ENCODE measurements at places on chromosomes 7 and 10.

DNA sequence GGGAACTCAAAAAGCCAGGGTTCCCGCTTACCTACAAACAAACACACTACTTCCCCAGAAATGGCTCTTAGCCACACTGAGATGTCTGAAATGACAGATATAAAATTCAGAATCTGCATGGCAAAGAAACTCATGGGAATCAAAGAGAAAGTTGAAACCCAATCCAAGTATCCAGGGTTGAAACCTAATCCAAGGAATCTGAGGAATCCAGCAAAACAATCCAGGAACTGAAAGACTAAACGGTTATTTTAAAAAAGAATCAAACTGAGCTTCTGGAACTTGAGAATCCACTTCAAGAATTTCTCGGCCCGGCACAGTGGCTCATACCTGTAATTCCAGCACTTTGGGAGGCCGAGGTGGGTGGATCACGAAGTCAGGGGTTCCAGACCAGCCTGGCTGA lies 568.8 kb downstream of the POM121L12 start:
- DNase-seq: no peak

DNA sequence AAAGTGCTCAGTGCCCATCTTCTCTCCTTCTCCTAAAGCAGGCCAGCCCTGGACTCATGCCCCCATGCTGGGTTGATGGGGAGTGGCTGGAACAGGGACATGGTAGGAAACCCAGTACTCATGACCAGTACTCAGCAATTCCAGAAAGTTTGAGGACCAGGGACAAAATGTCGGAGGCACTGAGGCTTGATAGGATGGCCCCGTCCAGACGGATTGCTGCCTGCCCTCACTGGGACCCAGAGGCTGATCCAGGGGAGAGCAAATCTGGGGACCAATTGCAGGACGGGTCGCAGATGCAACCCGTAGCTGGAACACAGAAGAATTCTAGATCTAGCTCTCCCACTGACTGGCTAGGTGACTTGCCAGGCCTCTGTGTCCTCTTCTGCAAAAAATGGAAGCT lies 5.1 kb downstream of the ZCCHC24 start:
- DNase-seq: no peak

DNA sequence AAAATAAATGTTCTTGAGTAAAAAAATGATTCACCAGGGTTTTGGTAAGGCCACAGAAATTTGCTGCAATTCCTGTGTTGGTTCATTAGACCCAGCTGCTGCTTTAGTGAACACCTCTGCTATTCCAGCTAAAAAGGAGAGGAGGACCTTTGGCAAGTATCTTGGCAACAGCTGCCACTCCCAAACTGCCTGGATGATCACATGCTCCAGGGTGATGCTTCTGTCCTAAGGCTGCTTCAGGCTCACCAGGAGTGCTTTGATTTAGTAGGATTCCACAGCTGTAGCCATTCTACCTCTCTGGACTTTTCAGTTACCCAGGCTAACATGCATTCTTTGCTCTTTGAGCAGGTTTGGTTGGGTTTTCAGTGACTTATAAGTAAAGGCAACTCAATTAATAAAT lies 82.6 kb upstream of the NPVF start:
- no peak for DNase-seq

DNA sequence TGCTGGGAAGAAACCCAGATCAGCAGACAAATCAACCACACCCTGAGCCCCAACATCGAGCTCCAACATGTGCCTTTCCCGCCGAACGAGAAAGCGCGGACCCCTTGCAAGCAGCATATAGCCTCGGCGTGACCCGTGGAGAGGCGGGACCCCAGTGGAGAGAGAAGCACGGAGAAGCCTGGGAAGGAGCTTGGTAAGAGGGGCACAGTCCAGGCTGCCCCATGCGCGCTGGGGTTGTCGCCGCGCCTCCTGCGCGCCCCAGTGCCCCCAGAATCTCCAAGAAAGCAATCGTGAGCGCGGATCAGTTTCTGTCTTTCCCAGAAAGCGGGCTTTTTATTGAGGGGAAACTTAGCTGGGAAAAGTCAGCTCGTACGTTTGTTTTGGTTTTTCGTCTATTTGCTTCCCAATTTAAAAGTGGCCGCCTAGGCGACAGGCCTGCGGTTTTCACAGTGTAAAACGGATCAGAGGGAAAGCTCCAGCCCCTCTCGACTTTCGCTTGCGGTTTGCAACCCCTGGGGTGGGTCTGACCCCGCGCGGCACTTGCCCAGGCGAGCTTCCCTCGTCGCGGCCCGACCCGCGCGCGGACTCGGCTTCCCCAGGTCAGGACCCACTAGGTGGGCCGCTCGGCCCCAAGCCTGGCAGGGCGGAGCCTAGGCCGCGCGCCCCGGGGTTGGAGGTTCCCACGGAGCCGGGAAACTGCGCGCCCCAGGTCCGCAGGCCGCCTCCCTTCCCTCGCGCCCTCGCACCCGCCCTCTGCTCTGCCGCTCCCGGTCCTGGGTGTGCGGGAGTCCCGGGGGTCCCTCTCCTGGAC lies 31.1 kb downstream of the SKIDA1 start:
- DNase-seq: no peak

DNA sequence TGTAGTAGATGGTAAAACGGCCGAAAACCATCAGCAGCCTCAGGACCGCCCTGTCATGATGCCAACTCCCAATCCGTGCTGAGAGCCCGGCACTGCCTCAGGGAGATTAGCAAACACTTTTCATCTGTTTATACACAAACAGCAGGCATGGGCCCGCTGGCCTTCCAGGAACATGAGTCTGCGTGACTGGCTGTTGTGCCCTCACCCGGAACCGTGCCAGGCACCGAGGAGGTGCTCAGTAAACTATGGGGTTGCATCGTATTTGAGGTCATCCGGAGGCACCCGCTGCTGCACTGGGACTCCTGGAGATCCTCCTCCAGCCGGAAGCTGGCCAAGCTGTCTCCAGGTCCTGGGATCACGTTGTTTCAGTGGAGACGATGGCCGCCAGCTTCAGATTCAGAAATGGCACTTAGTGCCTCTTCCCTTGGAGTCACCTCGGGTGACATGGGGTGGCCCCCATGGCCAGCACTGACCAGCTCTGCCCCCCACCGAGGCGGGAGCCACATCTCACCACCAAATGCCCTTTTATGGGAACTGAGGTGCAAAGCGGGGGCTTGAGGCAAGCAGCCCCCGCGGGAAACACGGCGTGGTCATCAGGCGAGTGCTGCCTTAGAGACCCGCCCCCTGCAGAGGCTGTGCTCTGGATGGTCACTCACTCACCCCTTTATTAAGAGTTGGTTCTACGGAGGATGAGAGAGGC lies 585.9 kb downstream of the PTPRN2 start:
- DNase-seq: no peak

- no peak for DNase-seq
Observed at GRCh38 chr7:150660939-150661613, 24.4 kb upstream of the GIMAP2 start.

GRCh38 chr7:77935652-77936348 lies 137.2 kb downstream of the PHTF2 start:
- no peak for DNase-seq

DNA sequence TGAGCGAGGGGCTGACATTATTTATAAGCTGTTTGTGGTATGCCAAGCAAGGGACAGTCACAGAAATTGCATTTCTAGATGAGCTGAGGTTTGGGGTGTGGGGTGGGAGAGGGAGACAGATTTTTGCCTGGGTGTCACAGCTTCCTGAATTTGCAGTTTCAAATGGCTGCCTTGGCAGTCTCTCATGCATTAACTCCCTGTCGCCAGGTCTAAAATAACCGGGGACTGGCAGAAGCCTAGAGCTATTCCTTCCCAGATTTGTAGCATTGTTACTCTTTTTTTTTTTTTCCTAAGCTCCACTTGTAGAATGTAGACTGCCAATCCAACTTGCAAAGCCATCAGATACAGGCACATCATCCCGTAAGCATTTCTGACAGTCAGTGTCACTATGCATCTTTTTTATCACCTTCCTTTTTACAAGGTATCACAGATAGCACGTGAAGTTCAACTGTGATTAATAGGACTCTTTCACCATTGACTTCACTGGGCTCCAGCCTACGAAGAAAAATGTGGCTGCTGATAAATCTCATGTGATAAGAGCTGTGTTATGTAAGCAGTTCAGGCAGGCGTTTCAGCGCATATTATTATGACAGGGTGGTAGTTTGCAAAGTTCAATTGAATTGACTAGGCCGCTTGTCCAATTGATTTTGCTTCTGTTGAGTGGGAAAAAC lies 130.7 kb upstream of the CELF2 start:
- DNase-seq: no peak

DNA sequence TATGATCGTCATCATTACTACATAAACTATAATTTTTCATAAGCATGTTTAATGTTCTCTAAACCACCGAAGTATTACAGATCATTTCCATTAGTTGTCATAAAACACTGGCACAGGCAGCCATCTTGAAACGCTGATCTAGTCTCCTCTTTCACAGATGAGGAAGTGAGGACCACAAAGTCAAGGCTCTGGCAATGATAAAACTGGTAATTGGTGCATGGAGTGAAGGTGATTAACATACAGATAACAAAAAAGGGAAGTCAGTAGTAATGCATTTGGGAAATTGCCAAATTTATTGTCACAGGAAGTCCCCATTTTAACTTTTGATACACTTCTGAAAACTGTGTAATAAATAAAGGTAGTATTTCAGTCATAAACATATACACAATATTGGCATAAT lies 49.3 kb downstream of the FBXL13 start:
- no peak for DNase-seq

DNA sequence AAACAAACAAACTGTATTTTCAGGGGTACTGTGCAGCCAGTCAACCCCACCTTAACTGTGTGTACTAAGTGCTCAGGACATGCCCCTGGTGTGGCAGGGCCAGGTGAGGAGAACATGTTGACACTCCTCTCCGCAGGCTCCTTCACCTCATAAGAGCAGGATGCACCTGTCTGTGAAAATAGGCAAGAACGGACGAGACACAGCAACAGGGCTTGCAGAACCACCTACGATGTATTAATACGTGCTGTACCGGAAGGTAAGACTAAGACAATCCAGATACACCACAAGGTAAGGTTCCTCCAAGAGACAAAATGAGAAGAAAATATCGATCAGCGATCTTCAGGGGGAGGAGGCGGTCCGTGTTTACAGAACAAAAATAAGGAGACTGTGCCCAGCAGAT lies 65.8 kb upstream of the CAMK2B start:
- no peak for DNase-seq

- DNase-seq: no peak
Observed at GRCh38 chr7:19024261-19024660, 93.2 kb downstream of the TWIST1 start.

DNA sequence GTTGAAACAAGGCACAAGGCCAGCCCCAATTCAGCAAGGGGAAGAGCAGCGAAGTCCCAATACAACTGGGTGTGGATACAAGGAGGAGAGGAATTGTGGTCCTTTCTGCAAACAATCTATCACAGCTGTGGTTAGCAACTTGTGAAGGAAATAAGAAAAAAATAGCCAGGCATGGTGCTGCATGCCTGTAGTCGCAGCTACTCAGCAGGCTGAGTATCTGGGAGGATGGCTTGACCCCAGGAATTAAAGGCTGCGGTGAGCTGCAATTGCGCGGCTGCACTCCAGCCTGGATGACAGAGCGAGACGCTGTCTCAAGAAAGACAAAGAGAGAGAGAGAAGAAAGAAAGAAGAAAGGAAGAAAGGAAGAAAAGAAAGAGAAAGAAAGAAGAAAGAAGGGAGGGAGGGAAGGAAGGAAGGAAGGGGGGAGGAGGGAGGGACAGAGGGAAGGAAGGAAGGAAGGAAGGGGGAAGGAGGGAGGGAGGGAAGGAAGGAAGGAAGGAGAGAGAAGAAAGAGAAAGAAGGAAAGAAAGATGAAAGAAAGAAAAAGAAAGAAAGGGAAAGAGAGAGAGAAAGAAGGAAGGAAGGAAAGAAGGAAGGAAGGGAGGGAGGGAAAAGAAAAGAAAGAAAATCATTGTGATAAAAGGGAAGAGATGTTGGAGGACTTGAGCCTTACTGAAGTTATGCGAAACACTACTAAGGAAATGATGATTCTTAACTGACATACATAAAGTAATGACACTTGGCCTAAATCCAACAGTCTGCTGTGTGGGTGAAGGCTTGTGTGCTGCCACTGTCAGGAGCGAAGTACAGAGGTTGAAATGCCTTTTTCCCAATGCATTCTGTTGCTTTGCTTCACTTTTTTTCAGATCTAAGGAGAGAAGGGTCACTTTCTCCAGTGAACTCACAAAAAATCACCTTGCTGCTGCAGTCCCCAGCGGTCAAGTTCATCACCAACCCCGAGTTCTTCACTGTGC lies 117.0 kb upstream of the STK17A start:
- DNase-seq: no peak

DNA sequence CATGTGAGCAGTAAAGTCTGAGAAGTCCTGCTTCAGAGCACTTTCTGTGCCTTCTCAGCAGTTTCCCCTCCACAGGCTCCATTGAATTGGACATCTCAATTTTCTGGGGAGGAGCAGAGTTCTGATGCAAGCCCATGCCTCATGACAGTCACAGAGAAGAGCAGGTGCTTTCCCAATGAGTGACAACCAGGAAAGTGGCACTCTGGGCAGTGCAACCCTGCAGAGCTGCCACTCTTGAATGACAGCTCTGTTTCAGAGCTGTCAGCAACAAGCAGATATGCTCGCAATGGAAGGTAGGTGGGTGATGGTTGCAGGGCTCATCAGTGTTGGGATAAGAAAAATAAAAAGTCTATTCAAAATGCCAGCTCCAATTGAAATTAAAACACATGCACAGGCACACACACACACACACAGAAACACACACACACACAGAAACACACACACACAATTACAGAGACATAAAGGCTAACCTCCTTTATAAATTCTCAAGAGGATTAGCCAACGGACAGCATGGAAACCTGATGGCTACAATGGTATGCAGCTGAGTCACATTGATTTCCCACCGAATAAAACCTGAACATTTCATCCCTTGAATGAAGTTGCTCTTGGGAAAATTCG lies 50.5 kb downstream of the C10orf67 start:
- no peak for DNase-seq

GRCh38 chr10:123149568-123150270 lies 1.8 kb downstream of the HMX2 start:
- DNase-seq: peak; percentile 34

DNA sequence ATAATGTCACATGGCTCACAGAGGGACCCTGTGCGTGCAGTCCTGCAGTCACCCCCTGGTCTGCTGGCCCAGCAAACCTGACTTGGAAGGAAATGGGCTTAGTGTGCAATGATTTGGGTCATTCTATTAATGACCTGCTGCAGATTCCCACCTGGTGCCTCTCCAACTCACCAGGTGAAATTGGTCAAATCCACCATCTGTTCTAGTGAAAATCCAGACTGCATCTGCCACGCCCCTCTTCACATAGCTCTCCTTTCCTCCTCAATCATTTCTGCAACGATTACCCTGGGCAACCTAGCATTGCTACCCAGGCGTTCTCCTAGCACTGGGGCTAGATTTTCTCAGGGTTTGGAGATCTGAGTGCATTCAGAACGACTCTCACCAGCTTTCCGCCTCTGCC lies 29.4 kb downstream of the SRRM3 start:
- no peak for DNase-seq

- DNase-seq: no peak
Observed at GRCh38 chr7:34361663-34362250, 296.3 kb upstream of the NPSR1 start.
